Hypothalamus (tissue), 51 donors: ENCODE measurements at places on chromosomes 12 and 14.

DNA sequence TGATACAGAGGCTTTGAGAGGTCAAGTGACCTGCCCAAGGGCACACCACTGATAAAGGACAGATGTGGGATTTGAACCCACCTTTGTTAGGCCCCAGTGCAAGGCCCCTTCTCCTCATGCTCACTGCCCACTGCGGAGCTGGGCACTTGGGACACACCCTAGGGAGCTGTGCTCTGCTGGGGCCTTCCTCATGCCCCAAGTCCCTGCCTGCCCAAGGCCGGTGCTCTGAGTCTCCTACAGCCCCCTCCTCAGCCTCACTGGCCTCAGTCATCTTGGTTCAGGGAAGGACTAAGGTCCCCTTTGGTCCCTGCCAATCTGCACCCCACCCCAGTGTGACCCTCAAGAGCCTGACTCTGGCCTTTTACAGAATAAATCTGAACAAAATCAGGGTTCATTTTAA lies 7.9 kb upstream of the OAS3 start:
- no peak for DNase-seq

DNA sequence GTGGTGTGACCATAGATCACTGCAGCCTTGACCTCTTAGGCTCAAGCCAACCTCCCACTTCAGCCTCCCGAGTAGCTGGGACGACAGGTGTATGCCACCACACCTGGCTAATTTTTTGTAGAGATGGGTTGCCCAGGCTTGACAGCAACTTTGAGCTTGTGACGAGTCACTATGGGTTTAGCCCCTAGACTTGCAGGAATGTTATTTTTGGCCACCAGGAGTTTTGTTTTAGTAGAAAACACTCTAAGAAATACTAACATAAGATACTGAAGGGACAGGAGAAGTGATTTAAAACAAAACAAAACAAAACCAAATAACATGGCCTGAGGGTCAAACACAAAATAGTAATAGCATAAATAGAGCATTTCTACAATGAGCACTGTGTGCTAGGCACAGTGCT lies 26.4 kb downstream of the SETD3 start:
- no peak for DNase-seq

GRCh38 chr12:15005064-15005463 lies 32.2 kb downstream of the PDE6H start:
- no peak for DNase-seq

DNA sequence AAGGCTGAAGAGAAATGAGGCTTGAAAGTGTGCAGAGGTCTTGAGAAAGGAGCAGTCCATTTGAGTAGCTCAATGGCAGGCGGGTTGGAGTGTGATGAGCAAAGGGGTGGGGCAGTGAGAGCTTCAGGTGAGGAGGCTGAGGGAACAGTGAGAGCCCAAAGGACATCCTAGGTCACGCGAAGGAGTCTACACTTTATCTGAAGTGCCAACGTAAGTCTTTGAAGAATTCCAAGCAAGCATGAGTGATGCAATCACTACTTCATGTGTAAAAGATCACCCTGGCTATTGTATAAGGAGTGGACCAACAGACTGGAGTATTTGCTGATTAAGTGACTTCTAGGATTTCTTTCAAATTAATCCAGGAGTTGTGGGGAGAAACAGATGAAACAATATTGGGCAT lies 159.9 kb upstream of the HIF1A start:
- DNase-seq = no peak

- no peak for DNase-seq
Observed at GRCh38 chr12:2641761-2642160, 153.0 kb upstream of the FKBP4 start.

GRCh38 chr14:96917442-96917963 lies 120.3 kb downstream of the VRK1 start:
- DNase-seq = no peak

DNA sequence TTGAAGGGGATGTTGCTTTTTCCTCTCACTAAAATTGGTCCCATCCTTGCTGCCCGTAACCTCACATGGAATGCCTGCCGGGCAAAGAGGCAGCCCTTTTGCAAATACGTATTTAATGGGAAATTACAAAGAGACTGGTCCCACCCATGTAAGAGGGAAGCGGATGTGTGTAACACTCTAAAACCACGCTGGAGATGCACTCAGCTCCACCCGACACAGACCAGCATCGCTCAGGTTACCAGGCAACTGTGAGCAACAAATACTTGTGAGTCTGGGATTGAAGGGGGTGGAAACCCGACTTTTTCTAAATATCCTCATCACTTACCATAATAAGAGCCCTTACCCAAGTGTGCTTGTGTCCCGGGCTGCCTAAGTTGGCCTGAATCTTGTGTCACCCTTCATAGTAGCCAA lies 47.7 kb downstream of the ELK3 start:
- DNase-seq = no peak

- no peak for DNase-seq
Observed at GRCh38 chr14:65002586-65003210, 16.0 kb downstream of the FNTB start.

GRCh38 chr12:130656411-130656810 lies 59.7 kb downstream of the RIMBP2 start:
- DNase-seq = no peak

GRCh38 chr12:54134395-54134794 lies 54.4 kb downstream of the SMUG1 start:
- no peak for DNase-seq

DNA sequence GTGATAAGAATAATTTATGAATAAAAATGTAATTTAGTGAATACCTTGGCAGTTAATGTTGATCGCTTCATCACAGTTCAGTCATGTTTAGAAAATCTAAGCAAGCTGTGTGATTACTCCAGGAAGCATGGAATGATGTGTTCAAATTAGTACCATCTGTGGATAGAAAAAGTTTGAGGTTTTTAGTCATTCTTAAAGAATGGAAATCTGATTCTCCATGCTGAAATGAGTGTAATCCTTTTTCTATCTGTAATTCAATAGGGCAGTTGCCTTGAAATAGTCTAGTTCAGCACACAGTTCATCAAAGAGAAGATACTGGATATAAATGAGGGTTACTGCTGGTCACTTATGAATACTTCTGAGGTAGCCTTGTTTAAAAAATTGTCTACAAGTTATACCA lies 127.2 kb upstream of the MYF6 start:
- DNase-seq = no peak

- no peak for DNase-seq
Observed at GRCh38 chr12:41507286-41507685, 319.2 kb downstream of the PDZRN4 start.

DNA sequence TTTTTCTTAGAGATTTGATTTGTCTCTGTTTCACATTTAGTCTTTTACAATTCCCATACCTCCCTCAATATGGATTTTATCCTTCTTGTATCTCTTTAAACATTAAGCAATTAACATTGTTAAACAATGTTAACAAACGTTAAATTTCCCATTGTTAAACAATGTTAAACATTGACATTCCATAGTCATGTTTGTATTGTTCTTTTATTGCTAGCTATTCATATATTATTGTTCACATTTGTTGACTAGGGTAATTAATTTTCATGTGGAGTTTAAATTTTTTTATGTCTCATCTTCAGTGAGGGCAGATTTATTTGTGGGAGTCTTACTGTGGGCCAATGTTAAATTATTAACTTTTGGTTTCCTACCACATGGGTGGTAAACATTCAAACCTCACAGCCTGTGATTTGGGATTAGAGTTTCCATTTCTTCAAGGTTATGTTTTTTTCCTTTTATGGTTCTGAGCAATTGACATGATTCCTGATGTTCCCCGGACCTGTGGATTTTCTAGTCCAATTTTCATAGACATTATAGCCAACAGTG lies 294.3 kb downstream of the ALG10B start:
- DNase-seq = no peak

DNA sequence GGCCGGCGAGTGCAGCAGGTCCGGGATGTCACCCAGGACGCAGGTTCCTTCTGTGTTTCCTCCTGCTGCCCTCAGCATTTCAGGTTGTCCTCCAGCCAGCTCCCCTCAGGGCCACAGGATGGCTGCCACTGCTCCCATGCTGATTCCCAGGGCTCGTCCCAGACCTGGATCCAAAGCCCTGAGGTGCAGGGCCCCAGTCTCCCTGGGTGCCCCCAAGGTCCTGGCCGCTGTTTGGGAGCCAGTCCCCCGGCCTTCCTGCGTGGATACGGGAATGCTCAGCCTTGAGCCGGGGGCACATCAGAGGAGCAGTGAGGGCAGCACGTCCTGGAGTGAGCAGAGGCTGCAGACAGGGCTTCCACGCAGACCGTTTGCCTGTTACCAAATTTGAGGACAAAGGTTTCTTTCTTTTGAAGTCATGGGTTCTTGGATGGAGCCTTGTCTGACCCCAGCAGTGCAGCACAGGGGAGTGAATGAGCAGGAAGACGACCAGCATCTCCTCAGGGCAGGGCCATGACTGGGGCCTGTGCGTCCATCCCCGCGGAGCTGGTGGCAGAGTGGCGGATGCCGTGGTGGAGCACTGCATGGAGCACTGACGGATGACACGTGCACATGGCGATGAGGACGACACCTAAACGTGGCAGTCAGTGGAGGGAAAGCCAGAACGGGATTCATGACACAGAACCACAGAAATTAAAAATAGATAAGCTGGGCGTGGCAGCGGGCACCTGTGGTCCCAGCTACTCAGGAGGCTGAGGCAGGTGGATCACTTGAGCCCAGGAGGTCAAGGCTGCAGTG lies 12.5 kb upstream of the CACNA2D4 start:
- no peak for DNase-seq

DNA sequence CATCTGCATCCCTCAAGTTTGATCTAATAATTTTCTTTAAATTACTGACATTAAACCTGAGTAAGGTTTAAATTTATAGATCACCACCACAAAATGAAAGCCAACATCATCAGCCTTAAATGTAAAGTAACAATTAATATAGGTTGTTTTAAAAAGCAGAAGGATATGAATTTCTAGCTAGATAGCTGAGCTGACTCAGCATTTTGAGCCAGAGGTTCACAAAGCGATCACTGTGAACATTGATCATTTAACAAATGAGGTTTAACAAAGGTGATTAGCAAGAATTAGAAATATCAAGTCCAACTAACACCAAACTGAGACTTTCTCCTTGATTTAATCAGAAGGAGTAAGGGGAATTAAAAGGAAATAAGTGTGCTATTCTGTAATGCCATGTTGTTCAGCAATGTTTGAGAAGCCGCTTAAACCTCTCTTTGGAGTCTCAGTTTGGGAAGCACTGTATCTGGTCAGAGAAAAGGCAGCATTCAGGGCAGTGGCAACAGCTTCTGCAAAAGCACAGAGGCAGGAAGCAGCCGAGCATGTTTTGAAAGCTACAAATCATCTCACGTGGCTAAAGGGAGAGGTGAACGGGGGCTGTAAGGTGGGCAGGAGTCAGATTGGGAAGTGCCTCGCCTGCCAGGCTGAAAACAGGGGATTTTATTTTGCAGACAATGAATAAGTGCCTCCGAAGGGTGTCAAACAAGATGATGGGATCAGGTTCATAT lies 19.6 kb downstream of the RIMBP2 start:
- no peak for DNase-seq

- no peak for DNase-seq
Observed at GRCh38 chr14:52067873-52068614, 815 bp downstream of the NID2 start.

- no peak for DNase-seq
Observed at GRCh38 chr14:75522224-75522982, at the start of gene BATF. Gene BATF (plus strand): TSS chr14:75522469. CDS start chr14:75522683, 214 bp downstream.

GRCh38 chr12:21710958-21711775 lies 53.5 kb upstream of the LDHB start:
- no peak for DNase-seq

DNA sequence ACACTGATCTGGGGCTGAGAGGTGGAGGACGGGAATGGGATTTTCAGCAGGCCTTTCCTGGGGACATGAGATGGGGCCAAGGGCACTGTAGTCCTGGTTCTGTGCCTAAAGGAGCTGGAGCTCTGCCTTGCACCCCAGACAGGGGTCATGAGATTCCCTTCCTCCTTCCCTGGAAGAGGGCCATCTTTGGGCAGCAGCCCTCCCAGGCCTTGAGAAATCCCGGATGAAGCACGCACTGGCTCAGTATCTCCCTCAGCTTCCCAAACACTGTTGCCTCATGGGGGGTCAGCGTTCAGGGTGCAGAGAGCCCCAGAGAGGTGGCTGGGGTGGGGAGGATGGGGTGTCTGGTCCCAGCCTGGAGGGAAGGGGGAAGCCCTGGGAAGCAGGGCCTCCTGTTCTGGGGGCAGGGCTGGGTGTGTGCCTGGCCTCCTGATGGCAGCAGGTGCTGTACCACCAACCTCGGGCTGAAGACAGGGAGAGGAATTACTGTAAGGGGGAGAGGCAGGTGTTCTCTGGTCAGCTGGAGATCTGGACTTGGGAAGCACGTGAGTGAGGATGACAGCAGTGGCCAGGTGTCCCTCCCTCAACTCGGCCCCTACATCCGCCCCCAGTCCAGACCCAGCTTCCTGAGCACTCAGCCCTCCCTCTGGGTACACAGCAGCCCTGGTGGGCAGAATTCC lies 8.4 kb upstream of the NR4A1 start:
- no peak for DNase-seq

GRCh38 chr12:29158115-29158763 lies 9.2 kb downstream of the FAR2 start:
- DNase-seq = no peak

GRCh38 chr14:36055681-36056225 lies 120.8 kb downstream of the PTCSC3 start:
- no peak for DNase-seq

DNA sequence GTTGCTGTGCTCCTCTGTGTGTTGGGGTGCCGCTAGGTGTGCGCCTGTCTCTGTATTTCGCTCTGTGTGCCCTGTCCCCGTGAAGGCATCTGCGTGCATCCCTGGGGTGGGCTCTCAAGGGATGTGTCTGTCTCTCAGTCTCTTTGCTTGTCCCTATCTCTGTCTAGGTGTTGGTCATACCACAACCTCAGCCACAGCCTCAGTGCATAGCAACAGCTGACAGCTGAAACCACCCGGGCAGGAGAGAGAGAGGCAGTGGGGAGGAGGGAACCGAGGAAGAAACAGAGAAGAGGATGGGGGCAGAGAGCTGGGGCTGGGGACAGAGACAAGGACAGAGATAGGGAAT lies 953 bp upstream of the NXPH4 start:
- no peak for DNase-seq

- no peak for DNase-seq
Observed at GRCh38 chr12:65856521-65856920, 32.2 kb downstream of the HMGA2 start.

GRCh38 chr14:99728981-99729451 lies 44.9 kb downstream of the CYP46A1 start:
- no peak for DNase-seq

- no peak for DNase-seq
Observed at GRCh38 chr14:54370323-54371198, 26.2 kb upstream of the CDKN3 start.
